Stimulated activated naive B cell treated with anti-CD40 and anti-IgM and Interleukin-4, amounts not matched to agents 10 μg/mL and 1 μg/mL and 100 μg/mL, for 72 hours (primary cell): ENCODE measurements at places on chromosomes 2 and 18.
A peak's percentile ranks its signal among the peaks of the same experiment; 100 is the strongest.

DNA sequence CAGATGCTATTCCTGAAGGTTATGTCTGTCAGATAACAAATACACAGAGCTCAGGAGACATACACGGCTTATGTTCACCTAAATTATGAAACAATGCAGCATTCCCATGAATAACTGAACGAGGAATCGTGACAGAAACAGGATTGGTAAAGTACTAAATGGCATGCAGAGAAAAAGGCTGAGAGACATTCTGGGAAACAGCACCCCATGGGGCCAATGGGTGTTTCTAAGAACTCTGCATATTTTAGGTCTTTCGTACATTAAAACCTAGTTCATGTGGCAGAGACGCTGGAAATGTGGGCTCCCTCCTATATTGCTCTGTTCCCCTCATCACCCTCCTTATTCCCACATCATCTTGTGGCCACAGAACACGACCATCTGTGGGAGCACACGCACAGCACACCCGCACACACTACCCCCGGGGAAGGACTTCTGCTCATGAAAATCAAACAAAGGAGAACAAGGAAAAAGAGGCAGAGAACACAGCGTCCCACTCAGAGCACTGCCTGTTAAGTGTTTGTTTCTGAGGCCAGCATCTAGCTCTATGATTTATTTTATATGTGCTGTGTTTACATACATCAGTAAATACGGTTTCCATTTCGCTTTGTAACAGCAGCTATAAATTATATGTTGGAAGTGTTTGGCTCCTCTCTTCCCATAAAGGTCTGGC lies 143.6 kb downstream of the AFF3 start:
- no peak for DNase-seq

DNA sequence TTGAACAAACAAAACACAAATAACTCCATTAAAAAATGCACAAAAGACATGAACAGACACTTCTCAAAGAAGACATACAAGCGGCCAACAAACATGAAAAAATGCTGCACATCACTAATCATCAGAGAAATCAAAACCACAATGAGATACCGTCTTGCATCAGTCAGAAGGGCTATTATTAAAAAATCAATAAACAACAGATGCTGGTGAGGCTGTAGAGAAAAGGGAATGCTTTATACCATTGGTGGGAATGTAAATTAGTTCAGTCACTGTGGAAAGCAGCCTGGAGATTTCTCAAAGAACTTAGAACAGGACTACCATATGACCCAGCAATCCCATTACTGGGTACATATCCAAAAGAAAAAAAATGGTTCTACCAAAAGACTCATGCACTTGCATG lies 37.8 kb downstream of the GPR155 start:
- no peak for DNase-seq

- peak; percentile 29 for DNase-seq
Observed at GRCh38 chr2:64699712-64700111, 46.0 kb upstream of the SERTAD2 start.

DNA sequence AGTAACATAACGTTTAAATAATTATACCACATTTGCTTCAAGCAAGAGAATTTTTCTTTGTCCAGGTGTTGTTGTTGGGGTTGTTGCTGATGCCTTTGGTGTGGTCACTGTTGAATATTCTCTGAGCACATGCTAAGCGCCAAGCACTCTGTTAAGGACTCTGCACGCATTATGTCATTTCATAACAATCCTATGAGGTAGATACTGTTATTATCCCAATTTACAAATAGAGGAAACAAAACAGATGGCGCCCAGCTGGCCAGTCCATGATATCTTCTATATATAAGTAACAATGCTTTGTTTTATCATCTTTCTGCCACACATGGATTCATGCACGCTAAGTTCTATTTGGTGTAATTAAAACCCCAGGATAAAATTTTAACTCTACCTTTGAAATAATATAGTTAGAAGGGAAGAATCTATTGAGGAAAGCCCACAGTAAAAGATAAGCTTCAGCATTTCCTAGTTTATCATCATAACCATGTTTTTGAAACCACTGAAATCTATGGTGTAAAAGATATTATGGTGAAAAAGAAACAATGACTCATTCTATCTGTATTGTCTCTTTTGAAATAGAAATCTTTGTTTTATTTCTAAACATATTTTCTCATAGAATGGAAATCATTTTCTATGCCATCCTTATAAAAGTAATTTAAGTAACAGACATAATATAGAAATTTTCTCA lies 199.7 kb downstream of the PID1 start:
- no peak for DNase-seq

GRCh38 chr18:68722821-68723220 lies 7.9 kb upstream of the TMX3 start:
- DNase-seq = no peak

- DNase-seq = no peak
Observed at GRCh38 chr2:75135776-75136400, 63.4 kb downstream of the TACR1 start.

- peak; percentile 11 for DNase-seq
Observed at GRCh38 chr2:44707945-44708660, 233.4 kb upstream of the SIX3 start.

- no peak for DNase-seq
Observed at GRCh38 chr2:98915751-98916358, 20.2 kb downstream of the CRACDL start.

DNA sequence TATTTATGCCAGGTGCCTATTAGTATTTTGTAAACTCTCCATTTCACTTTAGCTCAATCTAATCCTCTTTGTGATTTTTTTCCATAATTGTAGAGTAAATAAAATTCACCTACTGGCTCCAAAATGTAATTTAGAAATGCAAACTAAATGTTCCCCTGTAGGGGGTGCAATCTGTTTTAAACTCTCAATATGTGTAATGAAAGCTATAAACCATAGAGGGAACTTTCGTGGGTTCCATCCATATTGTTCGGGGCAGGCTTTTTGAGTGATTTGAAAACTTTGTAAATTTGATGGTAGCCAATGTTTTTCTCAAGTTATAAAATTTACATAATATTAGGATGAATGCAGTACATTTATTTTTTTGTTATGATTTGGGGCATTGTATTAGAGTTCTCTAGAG lies 49.4 kb downstream of the TSPYL6 start:
- DNase-seq = no peak

DNA sequence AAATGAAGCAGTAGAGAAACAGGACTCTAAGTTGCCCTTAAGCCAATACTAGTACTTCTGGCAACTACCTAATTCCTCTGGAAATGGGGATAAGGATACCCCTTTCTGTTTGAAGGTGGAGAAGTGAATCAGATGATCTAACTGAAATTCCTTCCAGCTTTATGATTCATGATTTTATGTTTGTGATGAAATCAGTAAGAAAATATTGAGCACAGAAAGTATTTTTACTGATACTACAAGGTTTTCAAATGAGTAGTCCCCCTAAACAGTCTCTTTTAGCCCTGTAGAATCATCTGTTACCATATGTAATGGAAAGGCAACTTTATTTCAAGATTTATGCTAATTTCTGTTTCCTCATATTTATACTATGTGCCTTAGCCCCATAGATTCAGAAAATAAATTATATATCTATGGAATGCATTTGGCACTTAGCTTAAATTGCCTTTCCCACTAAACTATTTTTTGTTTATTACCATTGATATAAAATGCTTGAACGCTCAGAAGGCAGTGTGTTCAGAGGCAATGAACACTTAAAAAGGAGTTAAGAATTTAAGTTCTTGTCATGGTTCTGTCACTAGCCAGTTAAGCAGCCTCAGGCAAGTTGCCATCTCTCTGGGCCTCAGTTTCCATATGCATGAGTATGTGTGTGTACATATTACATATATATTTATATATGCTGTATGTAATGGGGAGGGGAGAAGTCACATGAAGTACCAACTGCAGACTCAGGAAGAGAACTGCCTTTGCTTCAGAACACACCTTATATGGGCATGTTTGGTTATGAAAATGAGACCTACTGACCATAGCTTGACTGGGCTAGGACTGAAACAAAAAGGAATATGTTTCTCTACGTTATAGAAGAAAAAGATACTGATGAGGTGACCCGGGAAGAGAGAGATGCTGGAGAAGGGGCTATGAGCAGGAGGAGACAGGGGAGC lies 97.7 kb downstream of the CDC42EP3 start:
- no peak for DNase-seq

DNA sequence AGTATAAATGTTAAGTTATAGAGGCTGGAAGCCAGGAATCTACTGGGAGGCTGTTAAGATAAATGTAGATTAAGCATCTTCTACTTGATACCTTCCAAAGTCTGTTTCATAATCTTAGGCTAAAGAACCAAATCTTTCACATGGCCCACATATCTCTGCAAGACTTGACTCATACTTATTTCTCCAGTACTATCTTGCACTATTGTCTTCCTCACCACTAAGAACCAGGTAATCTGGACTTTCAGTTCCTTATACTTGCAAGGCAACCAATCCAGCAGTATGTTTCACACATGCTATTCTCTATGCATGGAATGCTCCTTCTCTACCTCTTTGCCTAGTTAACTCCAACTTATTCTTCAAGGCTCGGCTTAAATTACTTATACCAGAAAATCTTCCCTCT lies 62.2 kb downstream of the RBMS1 start:
- DNase-seq = no peak

GRCh38 chr2:65073879-65074565 lies 17.8 kb downstream of the CEP68 start:
- DNase-seq = no peak

DNA sequence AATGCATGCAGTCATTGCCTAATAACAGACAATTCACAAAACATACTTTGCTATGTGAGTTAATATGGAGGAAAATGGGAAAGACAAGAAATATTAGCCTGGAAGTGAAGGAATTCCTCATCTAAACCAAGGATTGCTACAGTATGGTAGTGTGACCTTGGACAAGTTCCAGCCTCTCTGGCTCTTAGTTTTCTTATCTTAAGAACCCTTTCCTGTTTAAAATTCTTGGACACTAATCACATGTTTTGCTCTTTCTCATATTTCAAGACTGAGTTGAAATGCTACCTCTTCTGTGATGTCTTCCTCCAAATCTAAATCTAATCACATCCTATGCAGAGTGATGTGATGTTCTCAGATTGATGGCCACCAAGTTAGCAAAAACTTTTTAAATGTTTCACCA lies 20.8 kb upstream of the ADAM23 start:
- no peak for DNase-seq

DNA sequence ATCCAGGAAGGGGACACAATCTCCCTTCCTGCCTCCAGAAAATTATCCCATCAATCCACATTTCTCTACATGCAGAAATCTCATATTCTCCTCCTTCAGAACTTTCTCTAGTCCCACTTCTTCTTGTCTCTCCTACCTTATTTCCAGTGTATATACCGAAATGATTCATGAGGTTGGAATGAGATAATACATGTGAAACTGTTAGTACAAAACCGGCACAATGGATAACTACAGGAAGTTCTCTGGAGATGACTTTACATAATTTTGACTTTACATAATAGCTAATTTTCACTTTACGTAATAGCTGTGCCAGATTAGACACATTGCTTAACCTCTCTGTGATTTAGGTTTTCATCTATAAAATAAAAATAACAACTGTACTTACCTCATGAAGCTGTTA lies 801.3 kb downstream of the ERBB4 start:
- no peak for DNase-seq

- no peak for DNase-seq
Observed at GRCh38 chr2:188414869-188415753, 123.4 kb downstream of the GULP1 start.

DNA sequence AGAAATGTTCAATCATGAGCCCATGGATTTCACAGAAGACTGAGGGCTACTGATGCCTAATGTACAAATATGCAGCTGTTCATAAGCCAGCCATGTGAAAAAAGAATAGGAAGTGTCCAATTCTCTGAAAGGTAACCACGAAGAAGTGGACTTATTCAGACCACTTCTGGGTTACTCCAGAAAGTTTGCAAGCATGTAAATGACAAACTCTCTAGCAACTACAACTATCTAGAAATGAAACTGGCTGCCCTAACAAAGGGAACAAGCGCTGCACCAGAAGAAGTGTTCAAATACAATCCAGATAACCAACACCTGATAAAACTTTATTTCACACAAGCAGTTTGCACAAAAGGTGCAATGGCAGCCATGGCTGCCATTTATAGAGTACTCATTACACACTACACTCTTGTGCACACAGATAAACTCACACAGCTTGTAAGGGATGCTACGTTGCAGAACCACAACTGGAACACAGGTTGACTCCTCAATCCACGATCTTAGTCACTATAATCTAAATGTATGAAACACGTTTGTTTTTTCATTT lies 13.9 kb downstream of the MBOAT2 start:
- DNase-seq = no peak

DNA sequence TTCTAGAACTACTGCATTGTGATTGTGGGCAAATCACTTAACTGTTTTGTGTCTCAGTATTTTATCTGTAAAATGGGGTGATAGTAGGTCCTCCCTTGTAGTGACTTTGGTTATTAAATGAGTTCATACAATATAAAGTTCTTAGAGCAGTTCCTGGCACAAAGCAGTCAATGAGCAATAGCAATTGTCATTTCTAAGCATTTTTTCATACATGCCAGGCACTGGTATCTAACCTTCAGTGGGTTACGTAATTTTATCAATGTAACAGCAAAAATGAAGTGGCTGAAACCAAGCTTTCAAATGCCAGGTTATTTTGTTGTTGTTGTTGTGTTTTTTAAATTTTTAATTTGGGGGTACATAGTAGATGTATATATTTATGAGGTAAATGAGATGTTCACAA lies 401.9 kb downstream of the MEIS1 start:
- no peak for DNase-seq

- no peak for DNase-seq
Observed at GRCh38 chr2:205563646-205564045, 118.7 kb upstream of the NRP2 start.

DNA sequence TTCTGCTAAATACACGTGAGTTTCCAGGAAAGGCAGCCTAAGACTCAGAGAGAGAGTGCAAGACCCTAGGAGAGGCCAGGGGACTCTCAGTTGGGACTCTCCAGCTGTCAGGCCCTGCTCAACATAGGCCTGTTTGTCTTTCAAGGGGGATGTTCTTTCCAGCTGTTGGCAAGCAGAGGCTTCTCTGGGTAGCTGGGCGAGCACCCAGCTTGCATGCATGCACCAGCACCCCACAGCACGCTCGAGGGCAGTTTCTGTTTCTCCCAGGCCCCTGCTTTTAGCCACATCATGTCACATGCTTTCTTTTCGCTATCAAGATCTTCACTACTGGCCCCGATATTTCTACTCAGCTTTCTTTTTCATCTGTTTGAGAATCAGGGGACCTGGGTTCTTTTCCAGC lies 479.3 kb upstream of the HS6ST1 start:
- no peak for DNase-seq

DNA sequence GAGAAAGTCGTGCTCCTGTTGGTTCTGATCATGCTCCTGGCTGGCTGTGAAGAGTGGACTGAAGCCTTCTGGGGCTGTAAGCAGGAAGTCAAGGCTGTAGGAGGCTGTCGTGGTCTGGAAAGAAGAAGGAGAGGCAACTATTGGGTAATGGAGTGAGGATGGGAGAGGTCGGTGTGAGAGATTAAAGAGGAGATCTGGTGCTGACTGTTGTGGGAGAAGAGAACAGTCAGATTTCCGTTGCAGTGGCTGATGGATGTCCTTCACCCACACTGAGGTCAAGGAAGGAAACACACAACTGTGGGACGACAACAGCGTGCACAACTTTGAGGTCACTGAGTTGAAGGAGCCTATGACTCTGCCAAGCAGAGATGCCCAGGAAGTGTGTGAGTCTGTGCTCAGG lies 2.8 kb upstream of the PSMD1 start:
- no peak for DNase-seq

- DNase-seq = no peak
Observed at GRCh38 chr18:48762836-48763718, 187.7 kb downstream of the SMAD7 start.

- DNase-seq = no peak
Observed at GRCh38 chr18:44857081-44857480, 176.4 kb downstream of the SETBP1 start.

GRCh38 chr2:240789051-240789453 lies 31.0 kb downstream of the KIF1A start:
- DNase-seq = no peak
